ENCODE measurements at places on chromosomes 2 and 18.

GRCh38 chr18:54742659-54743604, 85.3 kb upstream of the RAB27B start:
- DNase-seq: no peak

DNA sequence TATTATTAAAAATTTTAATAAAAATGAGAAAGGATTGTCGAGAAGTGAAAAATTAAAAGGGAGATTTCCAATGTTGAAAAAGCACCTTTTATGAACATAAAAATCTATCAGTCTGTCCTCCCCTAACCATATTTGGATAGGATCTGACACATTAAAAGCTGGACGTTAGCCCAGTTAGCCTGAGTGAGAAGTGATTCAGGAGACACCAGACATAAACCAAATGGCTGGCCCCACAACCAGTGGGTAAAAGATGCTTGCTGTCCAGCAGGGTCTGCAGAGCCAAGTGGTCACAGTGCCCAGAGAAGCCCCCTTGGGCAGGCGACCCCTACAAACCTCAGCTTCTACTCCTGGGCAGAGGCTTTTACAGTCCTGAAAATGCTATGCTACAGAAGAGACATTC, 253.8 kb upstream of the LYPD1 start:
- DNase-seq: no peak

DNA sequence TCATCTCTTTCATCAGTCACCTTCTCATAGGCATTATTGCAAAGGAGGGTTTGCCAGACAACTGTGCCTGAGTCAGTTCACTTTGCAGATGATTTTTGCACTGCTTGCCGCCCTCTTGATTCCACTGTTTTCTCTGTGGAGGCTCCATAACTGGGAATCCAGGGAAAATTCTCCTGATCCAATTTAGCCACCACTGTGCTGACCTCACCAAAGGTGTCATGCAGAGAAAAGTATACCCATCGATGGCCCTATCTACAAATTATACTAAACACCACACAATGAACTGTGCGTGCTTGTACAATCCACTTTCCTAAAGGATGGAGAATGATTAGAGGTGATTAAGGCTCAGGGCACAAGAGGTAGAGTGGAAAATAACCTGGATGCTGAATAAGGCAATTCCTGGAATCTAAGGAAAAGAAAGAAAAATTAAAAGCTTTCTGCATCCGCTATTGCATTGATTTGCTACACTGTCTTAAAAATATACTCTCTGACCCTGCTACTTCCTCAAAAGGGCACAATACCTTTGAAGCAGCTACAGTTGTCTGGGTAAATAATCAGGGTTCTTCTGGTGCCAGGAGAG, 409.4 kb downstream of the RIT2 start:
- no peak for DNase-seq

GRCh38 chr2:219408631-219409030, 9.5 kb upstream of the DES start:
- DNase-seq: no peak

DNA sequence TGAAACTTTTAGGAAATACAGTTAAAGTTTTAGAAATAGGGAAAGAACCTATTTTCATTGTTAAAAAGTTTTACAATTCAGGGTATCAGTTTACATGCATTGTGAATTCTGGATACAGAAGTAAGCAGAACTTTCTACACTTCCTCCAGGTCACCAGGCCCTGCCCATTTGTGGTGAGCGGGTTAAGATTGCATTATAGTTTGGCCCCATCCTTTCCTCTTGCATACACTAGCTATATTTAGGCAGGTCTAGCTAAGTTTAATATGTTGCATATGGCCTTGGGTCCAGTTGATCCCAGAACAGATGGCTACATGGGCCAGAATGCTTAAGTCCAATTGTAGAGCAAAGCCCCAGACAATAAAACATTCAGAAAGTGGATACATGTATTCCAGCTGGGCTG, 4.8 kb downstream of the VWA3B start:
- DNase-seq: no peak

- DNase-seq: no peak
These were observed 237.3 kb upstream of the KLHL14 start for GRCh38 chr18:33010149-33010548.

Data from lower lobe of right lung (tissue), 2 donors.